Colonic mucosa (tissue), 4 donors: ENCODE measurements at places on chromosomes 4 and X. TPM values are rescaled to one million over a fixed set of nuclear protein-coding genes. Genes with fewer than 3 reads are reported as not detected.

The CPZ gene
- total RNA-seq, result 1.5 TPM

The NPY1R gene
- 1.6 TPM for total RNA-seq

The TMPRSS11A gene
- not detected for total RNA-seq

The DGAT2L6 gene
- not detected for total RNA-seq

The RBBP7 gene
- 89.3 TPM for total RNA-seq

The MAGEB3 gene
- not detected for total RNA-seq

The GLRB gene
- total RNA-seq, result 0.37 TPM

The STARD8 gene
- 1.6 TPM for total RNA-seq

The KLHL34 gene
- total RNA-seq, result 3.6 TPM

The GK2 gene
- not detected for total RNA-seq

The DKC1 gene
- 55.0 TPM for total RNA-seq

The AWAT2 gene
- total RNA-seq, result not detected

The SLIT2 gene
- 4.4 TPM for total RNA-seq

The SOX3 gene
- total RNA-seq, result not detected

The PDLIM3 gene
- 34.9 TPM for total RNA-seq

The CT55 gene
- not detected for total RNA-seq

The TASL gene
- total RNA-seq, result 1.1 TPM

The ATOH1 gene
- 34.4 TPM for total RNA-seq
